ENCODE measurements at places on chromosomes 4 and X. TPM values are rescaled to one million over a fixed set of nuclear protein-coding genes. Genes with fewer than 3 reads are reported as not detected.

The PCDH10 gene
- 0.08 TPM for total RNA-seq

The GLRB gene
- total RNA-seq: 1.2 TPM

The XAGE2 gene
- total RNA-seq: not detected

The ADGRA3 gene
- 20.9 TPM for total RNA-seq

The ASMT gene
- total RNA-seq: 0.28 TPM
